ENCODE measurements at places on chromosomes 12 and 14.
A peak's percentile ranks its signal among the peaks of the same experiment; 100 is the strongest.

GRCh38 chr12:111440152-111440551, 34.4 kb downstream of the SH2B3 start:
- no peaks in the 10 kb centered on the region for H3K27me3 ChIP-seq
- peaks cover 29% of the 10 kb centered on the region for H3K36me3 ChIP-seq
- no peak overlapping the region for H3K4me3 ChIP-seq
- peak overlapping the region; percentile 39 for H3K27ac ChIP-seq
- DNase-seq, result no peak

- H3K4me3 ChIP-seq, result peak overlapping the region; percentile 70
- no peak for DNase-seq
- H3K4me1 ChIP-seq, result peaks cover 43% of the 10 kb centered on the region
- no peaks in the 10 kb centered on the region for H3K27me3 ChIP-seq
Observed at GRCh38 chr14:75429562-75429961, 1.7 kb downstream of the JDP2 start.

GRCh38 chr12:117885211-117885610, 83.6 kb downstream of the KSR2 start:
- DNase-seq, result no peak
- no peaks in the 10 kb centered on the region for H3K36me3 ChIP-seq
- no peak overlapping the region for H3K4me3 ChIP-seq

DNA sequence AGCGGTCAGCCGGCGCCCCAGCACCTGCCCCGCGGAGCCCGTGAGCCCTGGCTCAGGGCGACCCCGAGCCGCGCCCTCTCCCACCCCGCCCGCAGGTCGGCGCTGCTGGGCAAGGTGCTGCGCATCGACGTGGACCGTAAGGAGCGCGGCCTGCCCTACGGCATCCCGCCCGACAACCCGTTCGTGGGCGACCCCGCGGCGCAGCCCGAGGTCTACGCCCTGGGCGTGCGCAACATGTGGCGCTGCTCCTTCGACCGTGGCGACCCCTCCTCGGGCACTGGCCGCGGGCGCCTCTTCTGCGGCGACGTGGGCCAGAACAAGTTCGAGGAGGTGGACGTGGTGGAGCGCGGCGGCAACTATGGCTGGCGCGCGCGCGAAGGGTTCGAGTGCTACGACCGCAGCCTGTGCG, 14.4 kb downstream of the HHIPL1 start:
- H3K27ac ChIP-seq, result no peak overlapping the region
- H3K36me3 ChIP-seq, result no peaks in the 10 kb centered on the region
- no peak overlapping the region for H3K4me3 ChIP-seq
- H3K4me1 ChIP-seq, result no peaks in the 10 kb centered on the region
- peaks cover 18% of the 10 kb centered on the region for H3K27me3 ChIP-seq
- no peak for DNase-seq

- DNase-seq, result no peak
- no peak overlapping the region for H3K4me3 ChIP-seq
- H3K36me3 ChIP-seq, result no peaks in the 10 kb centered on the region
- no peak overlapping the region for H3K27ac ChIP-seq
Observed at GRCh38 chr12:90076851-90077319, 368.2 kb upstream of the ATP2B1 start.

DNA sequence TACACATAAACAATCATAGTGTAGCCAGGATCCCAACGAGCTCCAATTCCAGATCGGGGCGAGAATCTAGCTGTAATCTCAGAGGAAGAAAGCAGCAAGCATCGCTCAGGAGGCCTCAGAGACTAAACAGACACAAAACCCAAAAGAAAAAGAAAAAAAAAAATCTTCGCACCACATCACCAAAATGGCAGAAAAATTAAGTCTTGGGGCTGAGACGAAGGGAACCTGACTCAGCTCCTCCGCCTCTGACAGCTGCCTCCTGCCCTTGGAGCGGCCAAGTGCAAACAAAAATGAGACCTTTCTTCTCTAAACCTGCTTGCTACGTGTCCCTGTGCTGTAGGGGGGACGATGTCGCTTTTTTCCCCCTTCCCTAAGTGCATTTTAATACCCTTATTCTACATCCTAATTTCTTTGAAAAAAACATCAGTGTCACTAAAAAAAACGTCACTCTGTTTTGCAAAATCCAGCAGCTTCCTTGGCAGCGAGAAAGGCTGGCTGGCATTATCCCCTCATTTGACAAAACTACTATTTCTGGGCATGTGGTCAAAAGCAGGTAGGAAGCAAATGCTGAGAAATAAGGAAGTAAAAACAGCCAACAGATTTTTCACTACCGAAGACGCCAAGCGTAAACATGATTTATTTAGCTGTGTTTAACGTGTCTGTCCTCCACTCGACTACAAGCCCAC, 30.5 kb downstream of the BCL11B start:
- no peak for DNase-seq
- no peaks in the 10 kb centered on the region for H3K4me1 ChIP-seq
- H3K27ac ChIP-seq, result no peak overlapping the region

GRCh38 chr14:38079268-38079667, 128.4 kb upstream of the SSTR1 start:
- DNase-seq, result no peak
- H3K4me3 ChIP-seq, result no peak overlapping the region
- no peaks in the 10 kb centered on the region for H3K27me3 ChIP-seq
- H3K27ac ChIP-seq, result no peak overlapping the region
- no peaks in the 10 kb centered on the region for H3K36me3 ChIP-seq

DNA sequence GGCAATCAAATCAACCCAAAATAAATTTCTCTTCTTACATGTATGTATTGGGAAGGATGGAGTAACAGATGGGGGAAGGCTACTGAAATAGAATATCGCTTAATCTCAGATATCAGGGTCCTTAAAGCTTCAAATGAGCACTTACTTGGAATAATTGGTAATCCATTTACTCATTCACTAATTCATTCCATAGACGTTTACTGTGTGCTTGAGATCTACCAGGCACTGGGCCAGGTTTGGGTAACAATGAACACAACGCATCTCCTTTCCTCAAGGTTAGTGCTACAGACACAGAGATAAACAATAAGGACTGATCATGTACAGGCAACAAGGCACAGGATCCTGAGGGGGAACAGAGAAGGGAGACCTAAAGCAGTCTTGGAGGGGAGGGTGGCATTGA, 54.4 kb upstream of the KRR1 start:
- H3K36me3 ChIP-seq, result no peaks in the 10 kb centered on the region
- no peak overlapping the region for H3K27ac ChIP-seq

GRCh38 chr14:25400607-25401206, 350.8 kb upstream of the STXBP6 start:
- no peaks in the 10 kb centered on the region for H3K36me3 ChIP-seq
- H3K4me1 ChIP-seq, result no peaks in the 10 kb centered on the region
- peaks cover 12% of the 10 kb centered on the region for H3K27me3 ChIP-seq
- H3K4me3 ChIP-seq, result no peak overlapping the region

- no peak for DNase-seq
- no peaks in the 10 kb centered on the region for H3K36me3 ChIP-seq
- peak overlapping the region; percentile 34 for H3K27ac ChIP-seq
- H3K27me3 ChIP-seq, result no peaks in the 10 kb centered on the region
- H3K4me1 ChIP-seq, result peaks cover 9% of the 10 kb centered on the region
- H3K4me3 ChIP-seq, result no peak overlapping the region
Observed at GRCh38 chr12:105469211-105469610, 138.7 kb downstream of the C12orf75 start.

DNA sequence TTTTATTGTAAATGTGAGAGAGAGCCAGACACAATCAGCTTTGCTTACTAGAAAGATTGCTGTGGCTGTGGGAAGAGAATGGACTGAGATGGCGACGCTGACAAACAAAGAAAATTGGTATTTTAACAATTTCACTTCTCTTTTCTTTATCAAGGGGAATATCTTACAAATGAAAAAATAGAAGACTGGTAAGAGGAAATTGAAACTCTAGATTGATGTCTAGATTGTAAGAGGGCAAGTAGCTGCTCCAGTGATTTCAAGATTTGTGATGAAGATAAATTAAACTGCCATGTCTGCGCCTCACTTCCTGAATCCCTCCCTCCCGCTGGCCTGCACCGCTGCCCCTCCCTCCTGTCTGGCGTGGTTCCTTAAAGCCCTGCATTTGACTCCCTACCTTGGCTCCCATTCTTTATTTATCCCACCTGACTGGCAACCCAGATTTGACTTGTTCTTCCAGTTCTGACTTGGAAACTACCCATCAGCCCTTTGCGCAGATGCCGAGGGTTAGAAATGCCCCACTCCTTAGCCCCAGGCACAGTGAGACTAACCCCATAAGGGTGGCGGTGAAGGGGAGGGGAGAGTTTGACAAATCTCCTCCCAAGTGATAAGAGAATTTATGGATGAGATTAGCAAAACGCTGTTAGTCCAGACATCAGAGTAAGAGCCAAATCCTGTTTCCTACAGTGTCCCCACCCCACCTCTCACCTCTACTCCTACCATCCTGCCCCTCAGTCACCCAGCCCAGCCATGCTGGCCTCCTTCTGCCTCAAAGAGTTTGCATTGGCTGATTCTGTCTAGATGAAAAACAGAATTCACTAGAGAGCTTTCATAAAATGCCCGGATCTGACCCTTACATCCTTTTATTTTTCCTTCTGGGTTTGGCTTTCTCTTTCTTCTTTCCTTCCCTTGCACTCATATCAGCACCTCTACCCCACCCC, 125.3 kb upstream of the ATF7IP start:
- H3K4me1 ChIP-seq, result peaks cover 9% of the 10 kb centered on the region
- no peak for DNase-seq
- H3K4me3 ChIP-seq, result peak overlapping the region; percentile 22
- no peaks in the 10 kb centered on the region for H3K27me3 ChIP-seq

DNA sequence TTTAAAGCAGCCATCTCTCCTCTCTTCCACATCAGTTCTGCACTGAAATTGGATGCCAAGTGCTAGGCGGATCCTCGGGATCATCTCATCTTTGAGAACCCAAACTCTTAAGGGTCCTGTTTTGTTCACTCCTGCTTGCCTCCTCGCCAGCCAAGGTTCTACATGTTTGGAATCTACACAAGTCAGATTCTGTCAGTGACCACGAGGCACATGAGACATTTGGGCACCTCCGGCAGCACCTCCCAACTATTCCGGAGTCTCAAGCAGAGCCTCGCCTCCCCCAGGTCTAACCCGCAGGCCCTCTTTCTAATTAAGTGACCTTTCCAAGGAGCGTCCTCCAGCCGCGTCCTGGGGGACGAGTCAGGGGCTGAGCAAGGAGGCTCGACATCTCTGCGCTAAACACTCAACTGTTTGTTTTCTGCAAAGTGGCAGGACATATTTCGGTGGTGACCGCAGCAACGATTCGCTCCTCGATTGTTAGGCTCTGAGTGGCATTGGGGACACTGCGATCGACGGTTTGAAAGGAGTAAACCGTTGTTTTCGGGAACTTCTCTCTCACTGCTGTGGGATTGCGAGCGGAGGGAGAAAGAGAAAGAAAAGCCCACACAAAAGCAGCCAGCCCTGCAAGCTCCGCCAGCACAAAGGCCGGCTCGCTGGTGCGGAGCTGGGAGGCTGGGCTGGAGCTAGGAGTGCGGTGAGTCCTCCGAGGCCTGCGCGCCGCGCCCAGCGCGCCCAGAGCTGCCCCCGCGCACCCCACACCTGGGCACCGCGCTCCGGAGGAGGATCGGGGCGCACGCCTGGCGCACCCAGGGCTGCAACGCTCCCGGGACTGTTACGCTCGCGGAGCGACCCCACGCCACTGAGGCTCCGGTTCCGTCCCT, 640 bp downstream of the ARMH4 start:
- no peak for DNase-seq
- no peaks in the 10 kb centered on the region for H3K36me3 ChIP-seq
- H3K4me3 ChIP-seq, result peak overlapping the region; percentile 66
- H3K27me3 ChIP-seq, result peaks cover 18% of the 10 kb centered on the region
- H3K27ac ChIP-seq, result no peak overlapping the region

DNA sequence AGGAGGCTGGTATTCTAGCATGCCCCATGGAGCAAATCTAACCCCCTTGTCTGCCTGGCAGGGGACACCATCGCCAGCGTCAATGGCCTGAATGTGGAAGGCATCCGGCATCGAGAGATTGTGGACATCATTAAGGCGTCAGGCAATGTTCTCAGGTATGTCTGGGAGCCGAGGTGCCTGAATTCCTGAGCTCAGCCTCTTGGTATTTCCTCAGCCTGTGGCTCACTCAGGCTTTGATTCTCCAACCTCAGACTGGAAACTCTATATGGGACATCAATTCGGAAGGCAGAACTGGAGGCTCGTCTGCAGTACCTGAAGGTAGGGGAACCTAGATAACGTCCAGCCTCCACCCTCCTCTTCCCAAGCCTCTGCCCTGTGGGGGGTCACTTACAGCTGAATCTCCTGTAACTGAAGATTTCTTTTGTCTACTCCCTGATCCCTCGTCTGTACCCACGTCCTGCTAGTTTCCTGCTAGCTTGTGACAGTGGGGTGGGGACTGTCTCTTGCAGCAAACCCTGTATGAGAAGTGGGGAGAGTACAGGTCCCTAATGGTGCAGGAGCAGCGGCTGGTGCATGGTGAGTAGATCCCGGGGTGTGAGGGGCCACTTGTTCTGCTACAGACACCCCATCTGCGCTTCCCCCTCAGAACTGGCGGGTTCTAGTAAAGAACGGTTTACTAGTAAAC, 7.0 kb downstream of the TAMALIN start:
- H3K4me3 ChIP-seq, result no peak overlapping the region
- H3K27ac ChIP-seq, result no peak overlapping the region
- no peak for DNase-seq
- no peaks in the 10 kb centered on the region for H3K27me3 ChIP-seq

GRCh38 chr14:89428173-89428523, 11.1 kb upstream of the FOXN3 start:
- no peak for DNase-seq
- H3K27ac ChIP-seq, result no peak overlapping the region
- no peak overlapping the region for H3K4me3 ChIP-seq
- H3K4me1 ChIP-seq, result peaks cover 19% of the 10 kb centered on the region
- no peaks in the 10 kb centered on the region for H3K27me3 ChIP-seq
- no peaks in the 10 kb centered on the region for H3K36me3 ChIP-seq

DNA sequence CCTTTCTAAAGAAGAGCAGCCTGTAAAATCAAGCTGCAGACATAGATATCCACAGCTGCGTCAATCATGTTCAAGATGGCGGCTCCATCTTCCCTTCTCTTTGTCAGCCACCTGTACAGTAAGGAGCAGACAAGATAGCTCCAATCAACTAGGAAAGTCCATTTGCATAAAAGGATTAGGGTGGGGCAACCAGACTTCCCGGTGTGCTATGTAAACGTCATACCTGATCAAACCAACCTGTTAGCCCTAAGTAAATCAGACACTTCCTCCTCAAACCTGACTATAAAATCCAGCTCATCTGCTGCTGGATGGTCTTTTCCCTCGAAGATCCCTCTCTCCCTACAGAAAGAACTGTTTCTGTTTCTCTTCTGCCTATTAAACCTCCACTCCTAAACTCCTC, 60.1 kb downstream of the BCAT1 start:
- no peak overlapping the region for H3K4me3 ChIP-seq
- no peak overlapping the region for H3K27ac ChIP-seq
- no peaks in the 10 kb centered on the region for H3K27me3 ChIP-seq

GRCh38 chr14:103330536-103330935, 3.5 kb upstream of the EIF5 start:
- H3K4me1 ChIP-seq, result peaks cover 15% of the 10 kb centered on the region
- DNase-seq, result no peak
- no peak overlapping the region for H3K27ac ChIP-seq
- H3K36me3 ChIP-seq, result peaks cover 4% of the 10 kb centered on the region
- no peak overlapping the region for H3K4me3 ChIP-seq

GRCh38 chr14:75454963-75455546, 27.2 kb downstream of the JDP2 start:
- peaks cover 51% of the 10 kb centered on the region for H3K4me1 ChIP-seq
- H3K4me3 ChIP-seq, result no peak overlapping the region
- H3K27me3 ChIP-seq, result no peaks in the 10 kb centered on the region
